Dorsolateral prefrontal cortex (tissue), 122 donors: ENCODE measurements at places on chromosomes 7 and 10.

GRCh38 chr10:76177936-76178335 lies 746.5 kb downstream of the LRMDA start:
- DNase-seq = no peak

- DNase-seq = no peak
Observed at GRCh38 chr10:89062861-89063260, 72.3 kb downstream of the FAS start.

- DNase-seq = no peak
Observed at GRCh38 chr10:44938956-44939355, 20.6 kb upstream of the RASSF4 start.

GRCh38 chr7:25402532-25402931 lies 174.2 kb upstream of the NPVF start:
- no peak for DNase-seq

GRCh38 chr10:76035206-76036110 lies 604.0 kb downstream of the LRMDA start:
- no peak for DNase-seq

DNA sequence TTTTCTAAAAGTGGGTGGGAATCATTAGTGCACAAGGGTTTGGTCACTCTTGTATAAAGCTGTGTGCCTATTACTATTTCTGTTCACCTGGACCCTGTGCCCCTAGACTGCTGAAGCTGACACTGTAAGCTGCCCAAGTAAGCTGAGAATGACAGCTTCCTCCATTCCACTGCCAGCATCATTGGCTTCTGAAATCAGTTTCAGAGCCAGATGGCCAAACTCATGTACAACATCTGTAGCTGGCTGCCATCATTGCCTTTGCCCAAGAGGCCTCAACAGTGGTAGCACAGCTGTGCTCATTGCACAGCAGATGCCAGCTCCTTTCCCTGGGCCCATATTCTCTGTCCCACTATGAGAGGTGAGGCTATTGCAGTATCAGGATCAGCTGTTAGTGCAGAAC lies 165.7 kb downstream of the CPEB3 start:
- DNase-seq = no peak

- DNase-seq = no peak
Observed at GRCh38 chr10:122461729-122462532, 578 bp downstream of the HTRA1 start.
